Stimulated activated CD4-positive, alpha-beta T cell treated with anti-CD3 and anti-CD28 coated beads, Interleukin-12 subunit alpha, Interleukin-12 subunit beta, amount 100 ng/mL, for 24 hours (primary cell): ENCODE measurements at places on chromosomes 16 and 17.

GRCh38 chr17:3900646-3901045 is 7.8 kb upstream of the CAMKK1 start:
- DNase-seq = no peak

DNA sequence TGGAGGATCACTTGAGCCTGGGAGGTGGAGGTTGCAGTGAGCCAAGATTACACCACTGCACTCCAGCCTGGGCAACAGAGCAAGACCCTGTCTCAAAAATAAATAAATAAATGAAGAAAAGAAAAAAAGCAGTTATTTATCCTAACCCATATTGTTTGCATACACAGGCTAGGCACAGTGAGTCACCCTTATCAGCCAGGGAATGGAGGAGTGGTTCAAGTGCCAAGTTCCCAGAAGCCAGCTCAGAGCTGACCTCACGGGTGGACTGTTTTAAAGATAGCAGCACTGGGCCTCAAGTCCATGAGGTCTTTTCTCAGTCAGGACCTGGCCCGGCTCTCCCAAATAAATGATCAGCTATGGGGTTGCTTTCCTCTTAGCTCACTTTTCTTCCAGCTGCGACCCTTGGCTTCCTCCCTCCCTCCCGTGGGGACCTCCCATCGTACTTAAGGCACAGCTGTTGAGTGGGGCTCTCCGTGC is 22.6 kb upstream of the MGAT5B start:
- DNase-seq = no peak

- no peak for DNase-seq
Measured at GRCh38 chr17:385178-385835, 32.7 kb upstream of the RPH3AL start.

- DNase-seq = no peak
Measured at GRCh38 chr16:7338826-7339225, 6.2 kb downstream of the RBFOX1 start.

DNA sequence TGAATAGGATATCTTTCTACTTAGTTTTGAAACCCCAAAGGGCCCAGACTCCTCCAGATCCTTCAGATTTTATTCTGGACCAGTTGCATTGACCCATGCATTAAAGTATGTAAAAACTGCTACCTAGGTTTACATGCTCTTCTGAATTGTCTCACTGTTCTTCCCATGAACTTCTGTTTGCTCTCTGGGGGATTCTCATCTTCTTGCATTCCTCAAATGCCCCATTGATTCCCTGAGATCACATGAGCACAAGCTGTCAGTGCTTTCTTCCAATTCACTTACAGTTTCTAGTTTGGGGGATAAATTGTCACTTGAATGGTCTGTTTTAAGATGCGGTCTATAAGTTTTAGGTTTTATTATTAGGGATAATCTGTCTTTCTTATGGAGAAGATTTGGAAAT is 188.9 kb upstream of the KIF2B start:
- no peak for DNase-seq

GRCh38 chr16:67651847-67652246 is 6.9 kb downstream of the CARMIL2 start:
- DNase-seq = no peak

GRCh38 chr16:67443265-67443664 is 12.3 kb downstream of the HSD11B2 start:
- no peak for DNase-seq

DNA sequence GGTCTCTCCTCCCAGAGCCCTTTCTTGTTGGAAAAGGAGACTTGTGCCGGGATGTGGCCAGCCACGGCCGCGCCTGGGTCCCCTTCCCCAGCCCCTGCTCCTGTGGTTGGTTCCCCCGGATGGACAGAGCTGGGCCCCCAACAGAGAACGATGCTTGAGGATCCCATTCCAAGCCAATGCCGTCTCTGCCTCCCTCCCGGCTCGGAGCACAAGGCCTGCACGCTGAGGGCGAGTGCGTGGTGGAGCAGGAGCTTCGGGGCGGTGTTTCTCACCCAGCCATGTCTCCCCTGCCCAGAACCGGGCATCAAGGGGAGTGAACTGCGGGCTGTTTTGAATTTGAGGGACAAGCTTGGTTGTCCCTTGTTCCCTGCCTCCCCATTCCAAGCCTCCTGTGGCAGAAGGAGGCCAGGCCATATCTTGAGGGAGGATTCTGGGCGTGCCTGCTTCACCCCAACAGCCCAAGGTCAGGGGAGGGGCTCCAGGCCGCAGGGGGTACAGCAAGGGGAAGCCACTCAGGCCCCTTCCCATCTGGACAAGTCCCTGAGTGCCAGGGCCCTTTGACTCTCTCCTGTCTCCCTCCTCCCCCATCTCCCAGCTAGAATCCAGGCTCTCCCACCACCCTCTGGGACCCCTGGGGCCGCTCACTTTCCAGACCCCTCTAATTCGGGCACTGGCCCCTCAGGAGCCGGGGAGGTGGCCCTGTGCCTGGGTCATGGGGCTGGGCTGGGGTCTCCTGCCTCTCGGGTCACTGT is 43.6 kb downstream of the SOCS3 start:
- no peak for DNase-seq

GRCh38 chr17:53496356-53496755 is 326.4 kb upstream of the KIF2B start:
- DNase-seq = no peak
